ENCODE measurements at places on chromosomes 7 and 10.

DNA sequence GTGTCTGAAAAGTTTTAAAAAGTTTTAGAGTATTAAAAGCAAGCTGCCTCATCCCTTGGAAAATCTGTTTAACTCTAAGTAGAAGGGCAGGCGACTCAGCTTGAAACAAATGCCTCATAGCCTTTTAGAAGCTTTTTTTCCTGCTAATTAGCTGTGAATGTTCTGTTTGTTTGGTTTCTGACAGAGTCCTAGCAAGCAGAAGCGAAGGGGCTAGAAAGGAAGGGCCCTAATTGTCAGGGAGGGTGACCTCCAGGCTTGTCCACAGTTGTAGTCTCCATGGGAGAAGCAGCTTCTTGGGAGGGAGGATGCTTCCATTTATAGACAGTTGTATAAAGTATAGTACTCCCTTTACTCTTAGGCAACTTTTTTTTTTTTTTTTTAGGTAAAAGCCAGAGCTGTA lies 90.9 kb downstream of the DNAJC1 start:
- DNase-seq = no peak

GRCh38 chr7:92461027-92462003 lies 14.0 kb downstream of the GATAD1 start:
- DNase-seq = no peak

DNA sequence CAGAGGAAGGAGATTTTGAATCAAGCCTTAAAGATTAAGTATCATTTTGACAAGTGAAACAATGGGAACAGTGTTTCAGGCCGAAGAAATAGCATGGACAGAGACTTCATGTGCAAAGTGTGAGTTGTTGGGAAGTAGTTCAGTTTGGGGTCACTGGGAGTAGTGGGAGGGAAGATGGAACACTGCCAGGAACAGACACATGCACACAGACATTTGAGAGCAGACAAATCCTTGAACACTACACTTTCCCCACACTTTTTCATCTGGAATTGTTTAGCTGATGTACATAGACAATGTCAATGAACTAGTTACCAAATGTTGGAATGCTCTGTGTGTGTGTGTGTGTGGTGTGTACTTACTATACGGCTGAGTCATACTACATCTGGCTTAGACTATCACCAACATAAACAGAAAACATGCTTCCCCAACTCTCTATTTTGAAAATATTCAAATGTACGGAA lies 52.4 kb upstream of the LRRC17 start:
- no peak for DNase-seq

DNA sequence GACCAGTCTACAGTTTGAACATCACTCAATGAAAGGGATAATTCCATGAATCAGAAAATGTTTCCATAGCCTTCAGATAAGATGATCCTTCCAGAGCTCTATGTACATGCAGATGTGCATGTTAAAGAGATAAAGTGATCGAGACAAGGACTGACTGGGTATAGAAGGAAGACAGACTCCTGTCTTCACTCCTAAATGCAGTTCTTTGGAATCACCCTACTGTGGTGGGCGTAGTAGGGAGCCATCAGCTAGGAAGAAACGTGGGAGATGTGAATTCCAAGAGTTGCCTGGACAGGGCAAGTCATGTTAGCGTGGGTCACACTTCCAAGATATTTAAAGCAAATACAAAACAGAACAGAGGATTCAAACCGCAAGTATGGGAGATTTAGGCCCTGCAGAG lies 23.9 kb downstream of the LOXL4 start:
- DNase-seq = no peak

DNA sequence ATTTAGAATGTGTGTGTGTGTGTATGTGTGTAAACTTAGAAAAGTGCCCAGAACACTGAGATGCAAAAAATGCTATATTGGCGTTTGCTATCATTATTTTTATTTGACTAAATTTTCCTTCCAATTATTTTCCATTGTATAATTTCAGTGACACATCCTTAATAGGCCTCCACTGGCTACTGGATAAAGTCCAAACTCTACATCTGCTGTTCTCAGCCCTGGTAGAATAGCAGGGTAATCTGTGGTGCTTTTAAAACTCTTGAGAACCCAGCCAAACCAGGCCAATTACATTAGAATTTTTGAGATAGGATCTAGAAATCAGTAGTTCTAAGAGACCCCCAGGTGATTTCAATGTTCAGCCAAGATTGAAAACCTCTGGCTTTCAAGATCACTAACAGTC lies 66.4 kb downstream of the ZNF503 start:
- DNase-seq = no peak

- no peak for DNase-seq
Measured at GRCh38 chr10:21293518-21294356, 231.7 kb downstream of the SKIDA1 start.

DNA sequence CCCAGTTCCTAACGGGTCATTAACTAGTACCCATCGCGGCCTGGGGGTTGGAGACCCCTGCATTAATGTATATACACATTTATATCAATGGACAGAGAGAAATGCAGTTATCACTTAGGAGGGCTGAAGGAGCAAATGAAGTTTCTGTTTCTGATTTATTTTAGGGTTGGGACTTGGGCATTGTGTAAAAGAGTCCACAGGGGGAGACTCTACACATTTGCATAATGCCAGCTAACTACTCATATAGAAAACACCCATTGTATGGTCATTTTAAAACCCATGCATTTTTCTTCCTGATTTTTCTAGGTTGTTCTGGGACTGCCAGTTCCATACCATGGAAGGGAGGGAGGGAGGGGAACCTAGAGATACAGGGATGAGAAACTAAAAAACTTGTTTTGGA lies 23.5 kb downstream of the BCCIP start:
- no peak for DNase-seq

GRCh38 chr10:32971536-32972091 lies 13.6 kb upstream of the ITGB1 start:
- DNase-seq = no peak

DNA sequence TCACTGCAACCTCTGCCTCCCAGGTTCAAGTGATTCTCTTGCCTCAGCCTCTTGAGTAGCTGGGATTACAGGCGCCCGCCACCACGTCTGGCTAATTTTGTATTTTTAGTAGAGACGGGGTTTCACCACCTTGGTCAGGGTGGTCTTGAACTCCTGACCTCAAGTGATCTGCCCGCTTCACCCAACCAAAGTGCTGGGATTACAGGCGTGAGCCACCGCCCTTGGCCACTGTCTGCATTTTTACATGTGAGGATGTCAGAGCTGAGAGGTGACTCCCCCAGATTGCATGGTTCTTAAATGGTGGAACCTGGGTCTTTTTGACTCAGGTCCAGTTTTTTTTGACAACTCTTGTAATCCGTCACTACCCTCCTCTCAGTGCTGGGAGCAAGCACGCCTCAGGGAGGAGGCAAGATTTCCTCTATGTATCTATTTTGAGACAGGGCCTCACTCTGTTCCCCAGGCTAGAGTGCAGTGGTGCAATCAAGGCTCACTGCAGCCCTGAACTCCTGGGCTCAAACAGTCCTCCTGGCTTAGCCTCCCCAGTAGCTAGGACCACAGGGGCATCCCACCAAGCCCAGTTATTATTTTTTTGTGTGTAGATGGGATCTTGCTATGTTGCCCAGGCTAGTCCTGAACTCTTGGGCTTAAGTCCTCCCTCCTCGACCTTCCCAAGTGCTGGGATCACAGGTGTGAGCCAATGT lies 1.2 kb upstream of the SRRT start:
- no peak for DNase-seq

- no peak for DNase-seq
Measured at GRCh38 chr10:52463826-52464225, 149.7 kb downstream of the DKK1 start.

- no peak for DNase-seq
Measured at GRCh38 chr10:119714484-119714816, 11.4 kb upstream of the INPP5F start.

GRCh38 chr7:150410131-150410530 lies 31.0 kb downstream of the ZNF775 start:
- no peak for DNase-seq

DNA sequence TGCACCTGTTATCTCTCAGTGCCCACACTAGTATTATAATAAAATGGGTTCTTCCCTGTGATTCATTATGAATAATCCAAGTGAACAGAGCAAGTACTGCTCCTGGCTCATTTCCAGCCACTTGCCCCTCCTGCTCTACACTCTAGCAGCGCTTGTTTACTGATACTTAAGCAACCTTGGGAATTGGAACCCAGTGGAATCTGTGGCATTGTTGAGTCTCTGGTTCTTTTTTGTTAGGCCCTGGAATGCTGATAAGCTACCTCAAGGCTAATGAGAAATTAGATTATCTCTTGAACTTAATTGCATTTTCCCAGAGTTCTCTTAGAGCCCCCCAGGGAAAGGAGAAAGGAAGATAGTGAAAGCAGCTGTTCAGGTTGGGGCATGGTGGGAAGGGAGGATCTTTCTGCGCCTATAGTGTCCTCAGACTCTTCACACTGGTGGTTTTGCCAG lies 34.0 kb downstream of the PRKAR2B start:
- DNase-seq = no peak

- DNase-seq = no peak
Measured at GRCh38 chr10:106111246-106111645, 1053.3 kb downstream of the SORCS1 start.

GRCh38 chr7:50665403-50666123 lies 100.4 kb upstream of the DDC start:
- DNase-seq = no peak

DNA sequence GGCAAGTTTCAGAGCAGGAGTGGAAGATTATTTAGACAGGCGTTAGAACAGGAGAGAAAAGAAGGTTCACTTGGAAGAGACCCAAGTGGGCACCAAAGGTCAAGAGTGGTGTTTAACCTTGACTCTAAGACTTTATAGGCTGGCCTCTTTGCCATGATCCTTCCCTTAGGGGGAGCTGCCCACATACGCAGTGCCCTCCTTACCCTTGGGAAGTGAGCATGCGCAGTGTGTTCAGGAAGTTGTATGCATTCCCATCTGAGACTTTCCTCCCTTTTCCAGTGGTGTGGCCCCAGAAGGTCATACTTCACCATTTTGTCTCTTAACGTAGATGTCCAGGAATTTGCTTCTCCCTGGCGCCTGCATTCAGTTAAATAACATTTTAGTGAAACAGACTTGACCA lies 95.8 kb downstream of the CXCL12 start:
- DNase-seq = no peak

DNA sequence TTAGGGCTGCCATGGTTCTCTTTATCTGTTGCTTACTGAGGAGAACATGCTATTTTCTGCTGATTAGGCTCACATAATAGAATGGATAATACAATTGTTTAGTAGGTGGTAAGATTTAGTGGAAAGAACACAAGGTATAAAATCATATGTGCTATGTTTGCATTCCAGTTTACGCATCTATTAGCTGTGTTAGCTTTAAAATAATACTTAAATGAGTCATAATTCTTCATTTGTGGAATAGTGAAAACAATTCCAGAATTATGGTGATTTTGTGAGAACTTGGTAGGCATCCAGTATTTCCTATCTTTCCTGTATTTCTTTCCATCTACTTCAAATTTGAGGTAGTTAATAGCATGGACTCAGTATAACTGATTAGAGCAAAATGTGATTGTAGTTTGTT lies 1585.5 kb upstream of the LRRTM3 start:
- no peak for DNase-seq

DNA sequence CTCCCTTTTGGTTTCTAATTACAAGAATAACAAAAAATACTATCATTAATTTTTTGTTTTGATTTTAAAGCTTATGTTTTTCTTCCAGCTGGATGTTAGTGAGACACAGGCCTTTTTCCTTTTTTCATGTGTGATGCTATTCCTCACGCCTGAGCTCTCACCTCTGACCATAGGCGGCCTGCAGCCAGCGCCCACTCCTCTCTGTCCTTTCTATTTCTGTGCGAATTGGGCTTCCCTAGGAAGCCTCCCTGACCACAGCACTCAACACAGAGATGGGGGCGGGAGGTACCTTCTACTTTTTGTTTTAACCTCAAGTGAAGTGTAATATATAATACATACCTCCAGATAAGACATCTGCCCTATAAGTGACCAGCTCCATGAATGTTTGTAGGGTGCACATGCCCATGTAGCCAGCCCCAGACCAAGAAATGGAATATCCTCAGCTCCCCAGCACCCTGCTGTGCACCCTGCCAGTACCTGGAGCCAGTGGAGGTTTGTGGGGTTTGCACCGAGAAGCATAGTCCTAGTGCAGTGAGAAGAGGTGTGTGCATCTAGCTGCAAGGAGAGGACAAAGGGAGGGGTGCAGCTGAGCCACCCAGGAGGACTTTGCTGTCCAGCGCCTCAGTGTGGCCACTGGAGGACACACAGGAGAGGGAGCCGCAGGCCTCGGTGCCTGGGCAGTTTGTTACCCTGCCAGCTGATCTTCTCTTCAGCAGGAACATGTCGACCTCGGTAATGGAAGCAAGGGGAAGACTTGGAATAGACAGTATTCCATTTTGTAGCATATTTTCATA lies 38.5 kb downstream of the BNIP3 start:
- no peak for DNase-seq

GRCh38 chr10:62239994-62240393 lies 28.6 kb downstream of the RTKN2 start:
- no peak for DNase-seq

GRCh38 chr10:103287992-103288391 lies 11.1 kb downstream of the INA start:
- no peak for DNase-seq

DNA sequence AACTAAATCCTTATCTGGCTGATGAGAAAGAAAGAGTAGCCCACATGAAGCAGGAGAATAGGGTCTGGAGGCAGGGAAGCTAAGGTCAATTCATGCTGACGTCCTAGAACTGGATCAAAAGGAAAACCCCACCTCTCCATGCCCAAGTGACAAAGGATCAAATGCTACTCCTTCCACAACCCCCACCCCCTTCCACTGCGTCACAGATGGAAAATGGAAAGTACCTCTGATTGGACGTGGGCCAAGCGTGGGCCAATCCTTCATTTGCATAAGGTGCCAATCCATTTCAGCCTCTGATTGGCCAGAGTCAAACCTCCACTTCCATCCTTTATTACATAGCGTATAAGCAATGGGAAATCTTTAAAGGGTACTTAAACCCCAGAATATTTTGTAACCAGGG lies 431.3 kb upstream of the ETV1 start:
- no peak for DNase-seq

DNA sequence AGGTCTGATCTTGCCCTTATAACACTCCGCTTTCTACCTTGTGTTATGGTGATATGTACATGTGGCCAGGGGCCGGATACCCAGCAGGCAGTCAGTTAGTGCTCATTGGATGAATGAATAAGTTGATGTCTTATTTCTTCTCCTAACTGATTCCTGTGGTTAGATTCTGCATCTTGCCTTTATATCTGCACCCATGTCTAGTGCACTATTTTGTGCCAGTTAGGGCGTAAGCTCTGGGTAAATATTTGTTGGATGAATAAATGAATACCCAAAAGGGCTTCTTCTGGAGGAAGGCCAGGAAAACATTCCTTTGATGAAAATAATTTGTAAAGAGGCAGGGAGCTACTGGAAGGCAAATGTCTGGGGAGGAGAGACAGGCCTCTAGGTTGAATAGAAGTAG lies 148.2 kb downstream of the CHN2 start:
- DNase-seq = no peak

DNA sequence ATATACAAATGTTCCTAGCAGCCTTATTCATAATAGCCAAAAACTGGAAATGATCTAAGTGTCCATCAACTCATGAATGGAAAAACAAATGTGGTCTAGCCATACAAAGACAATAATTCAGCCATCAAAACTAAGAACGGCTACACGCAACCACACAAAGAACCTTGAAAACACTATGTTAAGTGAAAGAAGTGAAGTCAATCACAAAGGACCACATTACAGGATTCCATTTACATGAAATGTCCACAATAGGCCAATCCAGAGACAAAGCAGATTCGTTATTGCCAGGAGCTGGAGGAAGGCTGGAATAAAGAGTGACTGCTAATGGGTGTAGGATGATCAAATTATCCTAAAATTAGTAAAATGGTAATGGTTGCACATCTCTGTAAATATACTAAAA lies 21.1 kb downstream of the MKRN1 start:
- no peak for DNase-seq

GRCh38 chr7:74138945-74139843 lies 35.0 kb upstream of the EIF4H start:
- DNase-seq = no peak

Measured in stimulated activated CD8-positive, alpha-beta memory T cell treated with anti-CD3 and anti-CD28 coated beads, Interleukin-4, amount 100 ng/mL, for 1 hour (primary cell).